ENCODE measurements at places on chromosomes 4 and X. TPM values are rescaled to one million over a fixed set of nuclear protein-coding genes. Genes with fewer than 3 reads are reported as not detected.

- no peaks in the 10 kb centered on the region for H3K36me3 ChIP-seq
- no peak for DNase-seq
- no peak overlapping the region for H3K27ac ChIP-seq
- H3K4me3 ChIP-seq, result no peak overlapping the region
- H3K4me1 ChIP-seq, result no peaks in the 10 kb centered on the region
These were observed 197.2 kb upstream of the NPY2R start for GRCh38 chr4:155011163-155011780.

GRCh38 chr4:39134683-39135306, 47.5 kb upstream of the WDR19 start:
- H3K4me3 ChIP-seq, result no peak overlapping the region
- H3K4me1 ChIP-seq, result no peaks in the 10 kb centered on the region
- H3K36me3 ChIP-seq, result no peaks in the 10 kb centered on the region
- no peaks in the 10 kb centered on the region for H3K27me3 ChIP-seq

GRCh38 chr4:57071326-57071725, 38.9 kb downstream of the IGFBP7 start:
- no peaks in the 10 kb centered on the region for H3K27me3 ChIP-seq
- H3K27ac ChIP-seq, result peak overlapping the region; percentile 49
- H3K36me3 ChIP-seq, result peaks cover 3% of the 10 kb centered on the region
- DNase-seq, result no peak

GRCh38 chr4:74555231-74555630, 110.3 kb downstream of the AREG start:
- no peak overlapping the region for H3K4me3 ChIP-seq
- H3K27ac ChIP-seq, result no peak overlapping the region
- no peaks in the 10 kb centered on the region for H3K27me3 ChIP-seq

- no peaks in the 10 kb centered on the region for H3K4me1 ChIP-seq
- H3K27me3 ChIP-seq, result no peaks in the 10 kb centered on the region
- H3K4me3 ChIP-seq, result no peak overlapping the region
These were observed 147.4 kb upstream of the RXFP1 start for GRCh38 chr4:158374318-158374717.

GRCh38 chr4:40548256-40548655, 81.4 kb downstream of the RBM47 start:
- H3K4me1 ChIP-seq, result no peaks in the 10 kb centered on the region
- no peak overlapping the region for H3K27ac ChIP-seq
- H3K27me3 ChIP-seq, result no peaks in the 10 kb centered on the region
- no peak for DNase-seq

DNA sequence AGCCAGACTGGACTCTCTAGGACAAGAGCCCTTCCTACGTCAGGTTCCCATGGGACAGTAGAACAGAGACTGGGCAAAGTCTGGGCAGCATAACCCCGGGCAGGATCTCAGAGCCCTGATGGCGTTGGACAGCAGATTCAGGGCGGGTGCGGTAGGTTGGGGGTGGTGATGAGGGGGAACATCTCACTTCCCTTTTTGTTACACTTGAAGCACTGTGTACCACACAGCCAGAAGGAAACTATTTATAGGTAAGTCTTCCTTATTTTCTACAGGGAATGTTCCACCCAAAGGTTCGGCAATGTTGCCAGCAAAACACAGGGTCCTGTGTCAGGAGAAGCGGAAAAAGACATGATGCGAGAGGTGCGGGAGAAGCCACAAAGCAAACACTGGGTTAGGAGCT, 54.3 kb downstream of the TSC22D3 start:
- no peaks in the 10 kb centered on the region for H3K36me3 ChIP-seq
- H3K4me1 ChIP-seq, result no peaks in the 10 kb centered on the region
- peak; percentile 67 for DNase-seq

DNA sequence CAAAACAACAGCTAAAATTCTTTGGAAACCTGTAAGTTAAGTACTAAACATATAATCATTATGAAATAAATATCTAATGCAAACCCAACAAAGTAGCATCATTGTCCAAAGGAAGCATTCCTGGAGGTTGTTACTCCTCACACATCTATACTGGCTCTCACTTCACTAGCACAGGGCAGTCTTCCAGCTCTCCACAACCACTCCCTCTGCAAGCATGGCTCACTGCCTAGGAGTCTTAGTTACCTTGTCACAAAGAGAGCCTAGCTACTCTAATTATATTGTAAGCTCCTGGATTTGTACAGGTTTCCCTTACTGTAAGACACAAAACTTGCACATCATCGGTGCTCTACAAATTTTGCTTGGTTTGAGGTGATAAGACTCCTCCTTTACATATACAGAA, 76.1 kb downstream of the AMMECR1 start:
- H3K36me3 ChIP-seq, result no peaks in the 10 kb centered on the region
- no peak for DNase-seq
- no peak overlapping the region for H3K27ac ChIP-seq
- no peaks in the 10 kb centered on the region for H3K27me3 ChIP-seq
- H3K4me1 ChIP-seq, result no peaks in the 10 kb centered on the region

DNA sequence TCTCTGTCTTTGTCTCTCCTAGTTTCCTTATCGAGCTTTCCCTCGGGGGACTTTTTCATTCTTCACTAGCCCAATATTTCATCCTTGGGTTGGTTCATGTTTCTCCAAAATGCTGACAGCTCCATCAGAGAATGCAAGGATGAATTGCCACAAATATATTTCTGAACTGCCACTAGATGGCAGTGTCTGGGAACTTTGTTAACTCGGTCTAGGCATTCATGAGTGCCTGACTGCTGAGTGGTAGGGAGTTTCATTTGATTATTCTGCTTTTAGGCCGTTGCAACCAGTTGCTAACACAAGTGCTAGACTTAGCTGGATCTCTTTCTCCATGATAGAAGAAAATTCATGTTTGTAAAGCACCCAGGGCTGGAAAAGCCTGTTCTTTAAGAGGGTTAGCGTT, 73.5 kb upstream of the RAP2C start:
- no peak overlapping the region for H3K4me3 ChIP-seq
- H3K27me3 ChIP-seq, result no peaks in the 10 kb centered on the region
- no peak for DNase-seq
- no peaks in the 10 kb centered on the region for H3K36me3 ChIP-seq
- no peaks in the 10 kb centered on the region for H3K4me1 ChIP-seq

GRCh38 chr4:121957266-121957665, 5.4 kb upstream of the TRPC3 start:
- H3K4me3 ChIP-seq, result no peak overlapping the region
- DNase-seq, result no peak
- no peaks in the 10 kb centered on the region for H3K27me3 ChIP-seq
- H3K27ac ChIP-seq, result no peak overlapping the region
- H3K36me3 ChIP-seq, result no peaks in the 10 kb centered on the region
- H3K4me1 ChIP-seq, result no peaks in the 10 kb centered on the region

DNA sequence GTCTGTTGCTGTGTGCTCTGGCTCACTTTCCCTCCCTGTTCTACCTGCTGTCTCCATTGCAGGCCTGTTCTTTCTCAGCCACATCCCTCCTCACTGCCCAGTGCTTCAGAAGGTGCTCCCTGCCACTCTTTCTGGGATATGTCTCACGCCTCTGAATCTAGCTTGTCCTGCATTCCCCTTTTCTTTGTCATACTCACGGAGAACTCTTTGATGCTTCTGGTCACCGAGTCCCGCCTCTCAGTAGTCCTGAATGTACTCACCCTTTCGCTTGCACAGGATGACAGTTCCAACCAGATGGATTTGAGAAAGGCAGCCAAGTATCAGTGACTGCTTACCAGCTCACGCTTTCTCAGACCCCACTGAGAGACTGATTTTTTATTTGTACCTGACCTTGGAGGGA, 65.2 kb upstream of the TLR2 start:
- H3K4me3 ChIP-seq, result no peak overlapping the region
- no peaks in the 10 kb centered on the region for H3K4me1 ChIP-seq
- no peak for DNase-seq

DNA sequence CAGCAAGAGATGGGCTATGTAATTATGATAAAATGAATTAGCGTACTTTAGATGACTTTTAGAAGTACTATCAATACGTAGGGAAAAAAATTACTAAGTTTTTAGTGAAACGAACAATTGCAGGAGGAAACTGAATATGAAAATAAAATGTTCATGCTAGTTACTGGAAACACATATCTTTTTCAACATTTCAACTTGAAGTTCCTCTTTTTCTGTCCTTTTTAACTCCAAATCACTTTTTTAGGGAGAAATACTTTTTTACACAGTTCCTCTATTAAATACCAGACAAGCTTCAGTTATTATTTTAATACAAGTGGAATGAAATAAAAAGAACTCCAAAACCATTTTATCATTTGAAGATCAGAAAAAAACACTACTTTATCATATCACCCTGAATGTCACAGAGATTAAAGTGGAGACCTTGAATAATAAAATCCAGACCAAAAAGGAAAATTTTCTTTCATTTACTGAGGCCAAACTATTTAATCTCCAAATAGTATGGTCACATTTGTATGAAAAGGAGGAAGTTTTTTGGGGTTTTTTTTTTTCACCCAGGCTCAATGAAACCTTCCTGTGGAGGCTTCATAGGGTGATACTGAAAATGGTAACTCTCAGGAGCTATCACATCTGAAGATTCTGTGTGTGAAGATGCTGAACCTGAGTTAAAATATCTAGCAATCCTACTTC, 306.2 kb downstream of the INPP4B start:
- H3K4me3 ChIP-seq, result no peak overlapping the region
- H3K4me1 ChIP-seq, result no peaks in the 10 kb centered on the region
- DNase-seq, result no peak
- no peaks in the 10 kb centered on the region for H3K36me3 ChIP-seq
- no peaks in the 10 kb centered on the region for H3K27me3 ChIP-seq
- no peak overlapping the region for H3K27ac ChIP-seq

GRCh38 chr4:3667258-3667657, 98.9 kb upstream of the ADRA2C start:
- H3K4me1 ChIP-seq, result no peaks in the 10 kb centered on the region
- no peak overlapping the region for H3K4me3 ChIP-seq
- H3K36me3 ChIP-seq, result no peaks in the 10 kb centered on the region
- H3K27ac ChIP-seq, result no peak overlapping the region

- no peaks in the 10 kb centered on the region for H3K36me3 ChIP-seq
- DNase-seq, result peak; percentile 69
- no peaks in the 10 kb centered on the region for H3K4me1 ChIP-seq
- no peak overlapping the region for H3K4me3 ChIP-seq
These were observed 4.5 kb upstream of the NKX1-1 start for GRCh38 chr4:1410491-1411325.

DNA sequence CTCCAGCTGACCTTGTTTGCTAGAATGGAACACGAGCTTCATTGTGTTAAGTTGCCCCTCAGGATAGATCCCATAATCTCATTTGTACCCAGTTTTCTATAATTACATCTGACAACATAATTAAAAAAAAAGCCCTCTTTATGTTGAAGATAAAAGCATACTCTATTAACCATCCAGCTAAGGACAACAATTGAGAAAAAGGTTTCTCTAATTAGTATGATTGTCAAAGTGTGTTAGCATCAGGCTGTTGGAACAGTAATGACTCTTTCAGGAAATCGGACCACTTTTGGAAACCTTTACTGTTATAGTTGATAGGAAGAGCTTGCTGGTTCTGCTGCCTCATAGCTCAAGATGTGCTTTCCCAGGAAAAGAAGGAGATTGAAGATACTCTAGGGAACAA, 172.6 kb downstream of the FHIP1A start:
- H3K4me3 ChIP-seq, result no peak overlapping the region
- DNase-seq, result no peak
- H3K4me1 ChIP-seq, result no peaks in the 10 kb centered on the region
- H3K27me3 ChIP-seq, result no peaks in the 10 kb centered on the region
- no peak overlapping the region for H3K27ac ChIP-seq

GRCh38 chr4:185343726-185344581, 51.8 kb downstream of the LRP2BP start:
- no peak for DNase-seq
- H3K36me3 ChIP-seq, result peaks cover 7% of the 10 kb centered on the region
- peaks cover 7% of the 10 kb centered on the region for H3K4me1 ChIP-seq
- H3K27me3 ChIP-seq, result no peaks in the 10 kb centered on the region
- H3K27ac ChIP-seq, result peak overlapping the region; percentile 98

DNA sequence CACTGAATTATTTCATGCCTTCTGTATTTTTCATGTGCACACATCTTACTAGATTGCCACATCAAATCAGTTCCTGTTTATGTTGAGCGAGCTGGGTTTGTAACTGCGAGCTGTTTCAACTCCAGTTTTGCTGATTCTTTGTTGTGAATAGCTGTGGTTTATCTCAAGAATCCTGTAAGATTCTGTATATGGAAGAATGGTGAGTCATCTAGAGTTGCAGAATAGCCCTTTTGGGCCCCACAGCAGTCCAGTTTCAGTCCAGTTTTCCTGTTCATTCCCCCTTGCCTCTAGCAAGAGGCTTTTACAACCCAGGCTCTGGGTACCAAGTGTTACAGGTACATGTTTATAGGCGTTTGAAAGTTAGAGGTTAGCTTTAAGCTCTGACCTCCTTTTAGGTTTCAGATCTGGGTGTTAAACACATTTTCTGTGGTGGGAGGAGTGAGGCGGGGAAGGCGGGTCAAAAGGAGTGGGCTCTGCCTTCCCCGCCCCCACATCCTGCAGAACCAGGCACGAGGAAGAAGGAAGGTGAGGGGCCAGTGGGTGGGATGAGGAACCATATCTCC, 32.7 kb downstream of the TBC1D14 start:
- no peak overlapping the region for H3K27ac ChIP-seq
- H3K4me1 ChIP-seq, result no peaks in the 10 kb centered on the region
- no peak overlapping the region for H3K4me3 ChIP-seq
- peak; percentile 51 for DNase-seq
- H3K36me3 ChIP-seq, result peaks cover 2% of the 10 kb centered on the region

GRCh38 chrX:130578906-130579305, 177.1 kb downstream of the RBMX2 start:
- no peaks in the 10 kb centered on the region for H3K4me1 ChIP-seq
- H3K4me3 ChIP-seq, result no peak overlapping the region
- DNase-seq, result no peak

GRCh38 chr4:3514806-3515501, 17.3 kb downstream of the LRPAP1 start:
- DNase-seq, result peak; percentile 44
- H3K4me3 ChIP-seq, result no peak overlapping the region
- H3K27ac ChIP-seq, result no peak overlapping the region
- no peaks in the 10 kb centered on the region for H3K4me1 ChIP-seq

GRCh38 chr4:76305971-76306881, at the start of gene STBD1:
TSS of gene STBD1 (plus strand) at chr4:76306733. CDS start at chr4:76306770, 37 bp downstream.
- no peaks in the 10 kb centered on the region for H3K36me3 ChIP-seq
- peak; percentile 91 for DNase-seq
- H3K4me3 ChIP-seq, result peak within 1 kb of the TSS; percentile 67
- H3K27me3 ChIP-seq, result no peaks in the 10 kb centered on the region
- peaks cover 3% of the 10 kb centered on the region for H3K4me1 ChIP-seq

DNA sequence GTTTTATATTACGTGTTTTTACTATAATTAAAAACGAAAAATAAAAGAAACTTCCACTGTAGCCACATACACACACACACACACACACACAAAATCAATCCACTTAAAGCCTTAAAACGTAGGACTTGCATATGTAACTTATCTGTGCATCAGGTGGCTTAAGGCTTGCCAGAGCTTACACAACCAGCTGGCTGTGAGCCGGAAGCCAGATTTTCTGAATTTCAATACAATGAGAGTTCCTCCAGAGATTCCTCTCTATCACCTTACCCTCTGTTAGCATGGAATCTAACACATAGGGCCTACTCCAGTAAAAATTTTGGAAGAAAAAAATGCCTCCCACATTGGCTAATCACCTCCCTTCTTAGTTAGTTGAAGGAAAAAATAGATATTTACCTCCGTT, 27.9 kb upstream of the SLITRK4 start:
- H3K27me3 ChIP-seq, result no peaks in the 10 kb centered on the region
- no peak for DNase-seq
- H3K4me3 ChIP-seq, result no peak overlapping the region

SFRP2 gene
- 91.0 TPM for total RNA-seq

ADRA2C gene
- total RNA-seq, result 72.2 TPM

C4orf36 gene
- not detected for total RNA-seq

MUC7 gene
- total RNA-seq, result not detected

NDST4 gene
- not detected for total RNA-seq

NSG1 gene
- total RNA-seq, result 0.58 TPM

TSPAN7 gene
- 35.2 TPM for total RNA-seq

PCDH7 gene
- 157 TPM for total RNA-seq

TGIF2LX gene
- not detected for total RNA-seq
